ENCODE measurements at places on chromosomes 4 and X.

DNA sequence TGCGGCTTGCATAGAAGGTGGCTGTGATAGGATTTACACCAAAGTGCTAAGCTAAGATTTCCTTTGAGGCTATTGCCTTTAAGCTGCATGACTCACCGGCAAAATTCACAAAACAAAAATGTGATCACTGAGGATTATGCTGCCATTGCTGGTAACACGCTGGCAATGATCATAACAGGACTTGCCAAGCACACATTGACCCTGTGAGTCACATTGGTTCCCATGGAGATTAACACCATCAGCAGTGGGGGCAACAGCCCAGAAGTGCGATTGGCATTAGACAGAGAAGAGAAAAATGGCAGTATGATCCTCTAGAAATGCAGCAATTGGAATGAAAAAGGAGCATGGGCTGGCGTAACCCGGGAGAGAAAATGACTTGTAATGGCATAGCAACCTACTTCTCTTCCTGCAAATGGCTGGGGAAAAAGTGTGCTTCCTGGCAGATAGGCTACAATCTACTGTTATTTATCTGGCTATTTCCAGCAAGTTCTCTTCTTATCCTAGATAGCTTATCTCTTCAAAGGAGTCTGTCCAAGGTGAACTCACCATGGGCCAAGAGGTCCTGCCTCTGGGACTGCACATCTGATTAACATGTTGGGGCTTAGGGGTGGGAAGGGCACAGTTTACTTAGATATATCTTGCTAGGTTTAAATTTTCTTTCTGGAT lies 314.2 kb upstream of the IGFBP7 start:
- DNase-seq: no peak

GRCh38 chrX:74272230-74272629 lies 31.8 kb upstream of the ZCCHC13 start:
- DNase-seq: no peak

- DNase-seq: no peak
These were observed 28.3 kb downstream of the CYTL1 start for GRCh38 chr4:4990857-4991540.

- DNase-seq: no peak
These were observed 116.8 kb upstream of the SHISA3 start for GRCh38 chr4:42280327-42281095.

DNA sequence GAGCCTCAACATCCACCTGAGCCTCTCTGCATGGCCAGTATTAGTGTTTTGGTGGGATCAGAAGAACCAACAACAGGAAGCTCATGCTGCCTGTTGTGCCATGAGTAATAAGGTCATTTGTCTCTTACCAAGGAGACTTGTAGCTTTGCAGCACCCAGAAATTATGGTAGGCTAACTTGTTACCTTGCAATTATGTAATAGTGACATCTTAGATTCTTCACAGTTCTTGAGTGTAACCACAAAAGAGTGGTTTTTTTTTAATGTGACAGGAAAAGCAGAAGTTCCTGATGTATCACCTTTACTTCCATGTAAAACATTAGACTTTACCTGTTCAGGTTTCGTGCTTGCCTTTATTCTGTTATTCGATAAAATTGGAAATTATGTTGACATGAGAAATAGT lies 263.9 kb upstream of the CXXC4 start:
- no peak for DNase-seq

- DNase-seq: no peak
These were observed 148.8 kb downstream of the MGST2 start for GRCh38 chr4:139814323-139815015.

DNA sequence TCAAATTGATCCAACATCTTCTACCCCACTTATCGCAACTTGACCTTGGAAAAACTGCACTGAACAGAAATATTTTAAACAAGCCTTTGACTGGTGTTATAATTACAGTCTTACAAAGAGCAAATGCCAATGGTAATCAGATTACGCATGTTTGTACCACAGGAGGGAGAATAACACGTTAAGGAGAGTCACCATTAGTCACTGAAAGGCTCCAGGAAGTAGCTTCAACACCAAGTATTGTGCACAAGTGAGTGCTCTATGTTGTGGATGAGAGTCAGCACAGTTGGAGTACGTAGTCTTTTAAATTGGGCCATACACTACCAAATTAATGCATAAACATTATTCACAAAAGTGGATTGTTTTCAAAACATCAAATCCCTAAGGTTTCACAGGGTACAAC lies 1081.5 kb upstream of the TENM3 start:
- DNase-seq: no peak

DNA sequence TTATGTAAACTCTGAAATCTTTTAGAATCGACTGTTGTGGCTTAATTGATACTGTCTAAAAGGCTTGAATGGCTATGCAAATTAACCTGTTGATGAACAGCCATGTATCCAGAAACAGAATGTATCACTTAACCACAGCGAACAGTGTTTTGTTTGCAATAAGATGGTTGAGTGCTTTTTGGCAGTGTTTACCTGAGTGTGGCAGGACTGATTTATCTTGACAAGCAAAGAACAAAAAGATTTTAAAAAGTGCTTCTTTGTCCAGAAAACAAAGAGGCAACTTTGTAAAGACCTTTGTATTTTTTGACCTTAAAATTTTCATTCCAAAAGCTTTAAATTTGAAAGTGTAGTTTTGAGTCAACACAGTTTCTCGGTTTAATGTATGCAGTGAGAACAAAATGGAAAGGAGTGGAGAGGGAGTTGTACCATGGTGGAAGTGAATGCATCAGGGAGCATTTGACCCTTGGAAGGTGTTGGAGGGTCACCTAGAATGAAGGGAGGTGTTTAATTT lies 18.0 kb downstream of the ARHGAP10 start:
- no peak for DNase-seq

DNA sequence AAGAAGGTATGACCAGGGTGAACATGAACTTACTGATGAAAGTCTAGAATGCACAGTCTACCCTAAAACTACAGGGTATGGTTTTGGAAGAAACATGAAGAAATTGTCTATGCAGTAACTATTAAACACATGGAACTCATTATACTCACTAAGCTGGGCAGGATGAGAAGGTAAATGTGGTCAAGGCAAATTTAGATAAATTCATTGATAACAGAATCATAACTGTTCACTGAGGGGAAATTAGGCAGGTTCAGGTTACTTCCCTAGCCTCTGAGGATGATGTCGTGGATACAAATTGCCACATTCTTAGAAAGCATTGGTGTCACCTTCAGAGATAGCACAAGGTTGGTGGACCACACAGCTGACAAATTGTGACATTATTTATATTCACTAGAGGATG lies 40.4 kb upstream of the MID1IP1 start:
- no peak for DNase-seq

GRCh38 chrX:63128509-63128908 lies 222.6 kb downstream of the SPIN4 start:
- no peak for DNase-seq

Data from amygdala (tissue), 56 donors.